ENCODE measurements at places on chromosomes 11 and 22. TPM values are rescaled to one million over a fixed set of nuclear protein-coding genes. Genes with fewer than 3 reads are reported as not detected.

The FIBIN gene
- 15.2 TPM for total RNA-seq

DNA sequence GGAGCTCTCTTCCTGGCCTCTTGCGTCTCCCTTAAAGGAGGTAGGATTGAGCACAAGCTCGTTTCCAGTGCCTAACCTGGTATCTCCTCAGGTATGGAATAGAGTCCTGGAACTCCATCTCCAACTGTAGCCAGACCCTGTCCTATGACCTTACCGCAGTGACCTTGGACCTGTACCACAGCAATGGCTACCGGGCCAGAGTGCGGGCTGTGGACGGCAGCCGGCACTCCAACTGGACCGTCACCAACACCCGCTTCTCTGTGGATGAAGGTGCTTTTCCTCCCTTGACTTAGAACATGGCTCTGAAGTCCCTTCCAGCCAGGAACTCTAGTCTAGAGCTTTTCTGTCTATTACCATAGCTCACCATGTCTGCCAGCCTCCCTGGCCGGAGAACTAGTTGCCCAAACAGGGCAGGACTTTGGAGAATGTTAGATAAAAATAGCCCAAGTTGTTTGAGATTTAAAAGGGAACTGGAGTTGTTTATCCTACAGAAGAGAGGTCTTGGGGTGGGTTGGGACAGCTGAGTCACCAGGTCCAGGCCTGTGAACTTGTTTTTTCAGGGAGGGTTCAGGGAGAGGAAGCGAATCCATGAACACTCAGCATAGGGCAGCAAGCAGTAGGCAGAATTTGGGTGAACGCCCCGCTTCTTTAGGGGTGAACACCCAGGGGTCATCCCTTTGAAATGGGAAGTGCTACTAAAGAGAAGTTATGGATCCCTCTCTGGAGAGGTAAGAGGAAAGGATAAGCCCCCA, 3.3 kb downstream of the IL10RA start:
- H3K4me3 ChIP-seq, result no peak overlapping the region
- H3K27me3 ChIP-seq, result peaks cover 10% of the 10 kb centered on the region
- H3K4me1 ChIP-seq, result peaks cover 14% of the 10 kb centered on the region

DNA sequence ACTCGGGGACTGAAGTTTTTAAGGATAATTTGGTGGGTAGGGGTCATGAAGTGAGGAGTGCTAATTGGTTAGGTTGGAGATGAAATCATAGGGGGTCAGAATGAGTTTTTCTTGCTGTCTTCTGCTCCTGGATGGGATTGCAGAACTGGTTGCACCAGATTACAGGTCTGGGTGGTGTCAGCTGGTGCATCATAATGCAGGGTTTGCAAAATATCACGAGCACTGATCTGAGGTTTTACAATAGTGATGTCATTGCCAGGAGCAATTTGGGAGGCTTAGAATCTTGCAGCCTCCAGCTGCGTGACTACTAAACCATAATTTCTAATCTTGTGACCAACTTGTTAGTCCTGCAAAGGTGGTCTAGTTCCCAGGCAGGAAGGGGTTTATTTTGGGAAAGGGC, 46.4 kb upstream of the CALCB start:
- H3K27me3 ChIP-seq, result no peaks in the 10 kb centered on the region
- H3K4me3 ChIP-seq, result no peak overlapping the region
- no peaks in the 10 kb centered on the region for H3K36me3 ChIP-seq
- DNase-seq, result no peak

The RPS13 gene
- 871 TPM for total RNA-seq

The ACTN3 gene
- not detected for total RNA-seq

DNA sequence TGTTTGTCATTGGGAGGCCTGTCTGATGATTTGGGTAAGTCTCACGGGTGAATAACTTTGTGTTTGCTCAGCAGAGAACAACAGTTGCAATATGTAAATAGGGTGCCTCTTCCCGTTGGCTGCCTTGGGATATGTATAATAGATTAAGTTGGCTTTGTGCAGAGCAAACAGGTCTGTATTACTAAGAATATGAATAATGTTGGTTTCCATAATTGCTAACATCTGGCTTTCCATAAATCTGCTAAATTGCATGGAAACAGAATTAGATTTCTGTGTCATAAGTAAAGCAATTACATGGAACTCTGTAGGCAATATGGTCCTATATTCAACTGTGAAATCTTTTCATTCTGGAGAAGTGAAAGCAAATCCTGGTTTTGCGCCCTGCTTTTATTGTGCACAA, 636.0 kb upstream of the ANO5 start:
- no peak overlapping the region for H3K4me3 ChIP-seq
- H3K36me3 ChIP-seq, result no peaks in the 10 kb centered on the region
- no peaks in the 10 kb centered on the region for H3K4me1 ChIP-seq

The CTSF gene
- 37.4 TPM for total RNA-seq

DNA sequence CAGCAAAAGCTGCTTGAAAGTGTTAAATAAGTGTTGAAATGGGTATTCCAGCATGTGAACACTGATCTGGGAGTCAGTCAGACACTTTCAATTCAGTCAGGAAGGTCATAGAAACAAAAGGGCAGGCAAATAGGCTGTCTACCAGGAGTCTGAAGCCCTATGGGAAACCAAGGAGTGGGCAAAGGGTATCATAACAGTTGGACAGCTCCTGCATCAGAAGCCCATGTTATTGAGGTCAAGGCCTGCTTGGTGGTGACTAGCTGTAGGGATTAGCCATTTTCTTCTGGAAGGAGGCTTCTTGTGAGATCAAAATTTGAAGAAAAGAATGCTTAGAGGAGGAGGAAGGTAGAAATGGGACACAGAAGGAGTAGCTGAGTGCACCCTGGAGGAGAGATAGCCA, 97.3 kb downstream of the STIM1 start:
- H3K36me3 ChIP-seq, result no peaks in the 10 kb centered on the region
- H3K4me1 ChIP-seq, result peaks cover 9% of the 10 kb centered on the region
- no peak for DNase-seq
- no peaks in the 10 kb centered on the region for H3K27me3 ChIP-seq
- H3K27ac ChIP-seq, result no peak overlapping the region

DNA sequence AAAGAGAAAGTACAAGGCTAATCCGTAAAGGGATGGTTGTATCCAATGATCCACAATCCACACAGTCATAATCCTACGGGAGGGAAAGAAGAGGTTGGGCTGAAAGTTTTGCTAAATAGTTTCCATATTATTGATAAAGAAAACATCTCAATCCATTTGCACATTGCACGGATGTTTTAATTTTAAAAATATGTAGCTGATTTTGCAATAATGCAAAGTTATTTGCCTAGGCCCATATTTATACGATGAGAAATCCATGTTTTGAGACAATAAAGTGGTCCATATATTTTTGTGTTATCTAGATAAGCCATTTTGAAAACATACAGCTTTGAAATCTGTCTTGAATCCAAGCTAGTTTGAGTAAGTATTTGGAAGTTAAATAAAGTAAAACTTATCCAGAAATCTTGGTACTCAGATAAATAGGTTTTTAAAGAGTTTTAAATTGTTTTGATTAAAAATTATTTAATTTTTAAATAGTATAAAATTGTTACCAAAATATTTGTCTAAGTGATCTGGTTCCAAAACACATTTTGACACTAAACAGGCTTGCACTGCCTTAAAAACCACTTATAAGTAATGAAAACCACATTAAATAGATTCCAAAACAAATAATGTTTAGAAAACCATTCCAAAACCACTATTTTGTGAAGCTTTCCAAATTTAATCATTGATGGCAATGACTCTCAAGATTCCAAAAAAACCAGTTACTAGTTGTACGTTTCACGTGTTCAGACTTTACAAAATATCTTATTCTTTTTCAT, 38.2 kb upstream of the PAMR1 start:
- peaks cover 5% of the 10 kb centered on the region for H3K27me3 ChIP-seq
- no peak for DNase-seq
- no peak overlapping the region for H3K27ac ChIP-seq

DNA sequence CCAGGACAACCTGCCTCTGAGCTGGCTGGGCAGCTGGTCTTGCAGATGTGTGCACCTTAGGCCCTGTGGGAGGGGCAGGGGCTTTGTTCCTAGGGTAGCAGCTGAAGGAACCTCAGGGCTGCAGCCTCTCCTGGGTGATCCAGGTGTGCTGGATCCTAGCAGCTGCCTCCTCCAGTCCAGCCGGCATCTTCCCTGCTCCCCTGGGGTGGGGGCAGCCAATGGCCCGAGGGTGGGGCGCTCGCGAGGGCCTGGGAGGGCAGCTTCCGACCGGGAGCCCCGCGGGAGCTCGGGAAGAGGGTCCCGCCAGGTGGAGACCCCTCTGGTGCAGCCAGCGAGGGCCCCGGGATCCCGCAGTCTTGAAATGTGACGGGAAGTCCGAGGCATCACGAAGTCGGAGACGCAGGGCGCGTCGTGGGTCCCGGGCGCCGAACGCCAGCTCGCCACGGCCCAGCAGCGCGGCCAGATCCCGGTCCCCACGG, 1.7 kb downstream of the IFITM1 start:
- peak overlapping the region; percentile 39 for H3K4me3 ChIP-seq
- H3K4me1 ChIP-seq, result peaks cover 53% of the 10 kb centered on the region
- no peak for DNase-seq
- peak overlapping the region; percentile 88 for H3K27ac ChIP-seq
- peaks cover 12% of the 10 kb centered on the region for H3K27me3 ChIP-seq

DNA sequence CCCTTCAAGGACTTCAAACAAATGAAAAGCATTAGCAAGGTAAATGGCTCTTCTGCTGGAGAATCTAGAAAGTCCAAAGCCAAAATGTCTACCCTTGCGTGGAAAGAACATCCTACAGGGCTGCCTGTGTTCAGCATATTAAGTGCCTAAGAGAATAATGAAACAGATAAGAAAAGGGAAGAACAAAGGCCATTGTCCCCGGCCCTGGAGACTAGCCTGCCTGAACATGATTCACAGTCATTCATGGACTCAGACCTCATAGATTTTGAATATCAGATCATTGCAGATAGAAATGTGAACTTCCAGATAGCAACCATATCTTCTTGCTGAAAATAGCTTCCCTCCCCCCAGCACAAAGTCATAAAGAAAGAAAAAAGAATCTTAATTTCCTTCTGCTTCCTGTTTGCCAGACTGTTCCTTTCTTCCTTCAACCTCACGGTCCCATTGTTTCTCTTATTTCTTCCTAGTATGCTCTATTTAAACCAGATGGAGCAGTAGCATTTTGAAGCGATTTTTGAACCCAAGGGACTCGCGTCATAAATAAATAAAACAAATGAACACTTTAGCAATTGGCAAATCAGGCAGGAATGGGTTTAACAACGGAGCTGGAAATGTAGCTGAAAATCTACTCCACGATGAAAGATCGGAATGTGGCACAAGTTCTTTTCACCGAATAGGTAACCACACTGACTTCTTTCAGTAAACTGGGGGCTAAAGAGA, 408.2 kb upstream of the CCDC90B start:
- no peaks in the 10 kb centered on the region for H3K27me3 ChIP-seq
- no peak for DNase-seq
- no peak overlapping the region for H3K27ac ChIP-seq
- H3K4me3 ChIP-seq, result no peak overlapping the region
- H3K4me1 ChIP-seq, result no peaks in the 10 kb centered on the region

GRCh38 chr22:28051787-28052356, 132.8 kb upstream of the PITPNB start:
- peak; percentile 67 for DNase-seq
- H3K27ac ChIP-seq, result no peak overlapping the region
- no peaks in the 10 kb centered on the region for H3K36me3 ChIP-seq
- no peaks in the 10 kb centered on the region for H3K27me3 ChIP-seq
- no peak overlapping the region for H3K4me3 ChIP-seq

DNA sequence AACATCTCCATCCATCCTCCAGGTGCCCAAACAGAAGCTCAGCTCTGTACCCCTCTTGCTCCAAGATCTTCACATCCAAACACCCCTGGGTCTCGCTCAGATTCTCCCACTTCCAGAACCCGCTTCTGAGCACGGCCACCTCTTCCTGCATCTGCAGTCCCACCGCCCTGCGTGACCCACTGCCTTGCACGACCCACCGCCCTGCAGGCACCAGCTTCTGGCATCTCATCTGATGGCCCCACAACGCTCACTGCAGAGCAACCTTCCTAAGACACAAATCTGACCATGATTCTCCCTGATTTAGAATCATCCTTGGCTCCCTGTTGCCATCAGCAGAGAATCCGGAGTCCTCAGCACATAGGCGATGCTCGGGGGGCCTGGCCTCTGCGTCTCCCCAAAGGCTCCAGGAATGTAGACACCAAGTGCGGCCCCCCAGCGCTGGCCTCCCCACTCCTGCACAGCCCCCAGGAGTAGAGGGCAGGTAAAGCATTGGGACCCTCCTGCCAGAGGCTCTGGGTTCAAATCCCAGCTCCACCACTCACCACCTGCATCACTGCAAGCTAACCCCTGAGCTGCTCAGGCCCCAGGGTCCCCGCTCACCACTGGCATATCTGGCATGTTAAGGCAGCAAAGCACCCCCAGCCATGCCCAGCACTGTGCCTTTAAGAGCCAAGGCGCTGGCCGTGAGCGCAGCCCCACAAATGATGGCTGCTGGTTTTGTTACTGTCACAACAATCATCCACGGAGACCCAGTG, 459.3 kb downstream of the BRD1 start:
- H3K36me3 ChIP-seq, result no peaks in the 10 kb centered on the region
- H3K27me3 ChIP-seq, result peaks cover 13% of the 10 kb centered on the region
- H3K4me1 ChIP-seq, result no peaks in the 10 kb centered on the region
- no peak for DNase-seq
- no peak overlapping the region for H3K27ac ChIP-seq

DNA sequence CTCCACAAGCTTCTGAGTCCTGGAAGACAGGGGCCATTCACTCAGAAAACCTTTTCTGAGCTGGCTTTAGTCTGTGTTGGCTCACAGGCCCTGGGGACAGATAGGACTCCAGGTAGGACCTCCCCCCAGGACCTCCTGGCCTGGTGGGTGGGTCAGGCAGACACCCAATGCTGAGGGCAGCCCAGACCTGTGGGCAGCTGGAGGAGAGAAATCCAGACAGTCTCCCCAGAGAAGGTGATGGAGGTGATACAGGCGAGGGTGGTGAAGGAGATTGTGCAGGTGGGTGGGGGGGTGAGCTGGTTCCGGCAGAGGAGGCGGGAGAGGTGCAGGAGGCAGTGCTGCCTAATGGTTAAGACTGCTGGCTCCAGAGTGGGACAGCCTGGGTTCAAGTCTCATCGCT, 15.6 kb downstream of the LRRC32 start:
- DNase-seq, result no peak
- no peak overlapping the region for H3K4me3 ChIP-seq
- H3K4me1 ChIP-seq, result peaks cover 24% of the 10 kb centered on the region
- no peaks in the 10 kb centered on the region for H3K36me3 ChIP-seq

GRCh38 chr11:30091737-30092136, 74.9 kb upstream of the KCNA4 start:
- no peaks in the 10 kb centered on the region for H3K4me1 ChIP-seq
- no peak overlapping the region for H3K4me3 ChIP-seq
- no peak overlapping the region for H3K27ac ChIP-seq

DNA sequence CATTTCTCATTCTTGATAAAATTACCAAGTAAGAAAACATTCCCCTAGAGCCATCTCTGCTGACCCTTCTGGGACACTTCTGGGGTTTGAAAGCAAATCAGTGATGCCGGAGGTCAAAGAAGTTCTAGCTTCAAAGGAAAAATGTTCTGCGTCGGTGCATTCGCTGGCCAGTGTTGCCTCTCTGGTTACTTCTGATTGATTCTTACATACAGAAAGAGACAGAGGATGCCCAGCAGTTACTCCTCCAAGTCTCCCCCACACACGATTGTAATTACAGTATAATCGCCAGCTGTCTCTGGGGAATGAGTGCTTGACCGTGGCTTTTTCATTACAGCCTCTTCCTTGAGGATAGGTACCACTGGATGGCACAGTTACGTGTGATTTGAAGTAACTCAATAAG, 150.9 kb downstream of the SNX19 start:
- no peak overlapping the region for H3K4me3 ChIP-seq
- no peak overlapping the region for H3K27ac ChIP-seq
- no peaks in the 10 kb centered on the region for H3K27me3 ChIP-seq
- no peaks in the 10 kb centered on the region for H3K36me3 ChIP-seq

The OR2AG2 gene
- 0.14 TPM for total RNA-seq

The CECR2 gene
- total RNA-seq, result 0.64 TPM
